Endodermal cell (in vitro differentiated cells): ENCODE measurements at places on chromosomes 4 and X. TPM values are rescaled to one million over a fixed set of nuclear protein-coding genes. Genes with fewer than 3 reads are reported as not detected.

The NSG1 gene
- total RNA-seq: 1.4 to 2.0 TPM (median 1.8 TPM) in 3 replicates

The CTBP1 gene
- 144 to 200 TPM (median 181 TPM) in 3 replicates for total RNA-seq

The SGMS2 gene
- total RNA-seq: 0.11 to 0.27 TPM in 2 of 3 replicates, not detected in the other

The MGAT4D gene
- total RNA-seq: not detected in 3 replicates

DNA sequence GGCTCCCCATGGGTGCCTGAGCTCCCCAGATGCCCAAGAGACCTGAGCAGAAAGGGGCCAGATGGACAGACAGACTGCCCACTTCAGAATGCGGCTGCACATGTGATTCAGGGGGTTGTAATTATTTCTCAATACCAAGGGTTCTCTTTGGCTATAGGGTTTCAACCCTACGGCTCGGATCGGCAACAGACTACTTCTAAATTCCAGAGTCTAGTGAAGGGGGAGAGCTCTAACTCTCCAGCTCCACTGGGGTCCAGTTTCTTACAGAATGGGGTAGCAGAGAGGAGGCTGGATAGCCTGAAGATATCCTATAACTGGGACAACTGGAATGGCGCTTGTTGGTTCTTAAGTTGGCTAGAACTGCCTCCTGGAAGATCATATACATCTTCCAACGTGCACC, 136.3 kb downstream of the MGST2 start:
- no peak for DNase-seq

DNA sequence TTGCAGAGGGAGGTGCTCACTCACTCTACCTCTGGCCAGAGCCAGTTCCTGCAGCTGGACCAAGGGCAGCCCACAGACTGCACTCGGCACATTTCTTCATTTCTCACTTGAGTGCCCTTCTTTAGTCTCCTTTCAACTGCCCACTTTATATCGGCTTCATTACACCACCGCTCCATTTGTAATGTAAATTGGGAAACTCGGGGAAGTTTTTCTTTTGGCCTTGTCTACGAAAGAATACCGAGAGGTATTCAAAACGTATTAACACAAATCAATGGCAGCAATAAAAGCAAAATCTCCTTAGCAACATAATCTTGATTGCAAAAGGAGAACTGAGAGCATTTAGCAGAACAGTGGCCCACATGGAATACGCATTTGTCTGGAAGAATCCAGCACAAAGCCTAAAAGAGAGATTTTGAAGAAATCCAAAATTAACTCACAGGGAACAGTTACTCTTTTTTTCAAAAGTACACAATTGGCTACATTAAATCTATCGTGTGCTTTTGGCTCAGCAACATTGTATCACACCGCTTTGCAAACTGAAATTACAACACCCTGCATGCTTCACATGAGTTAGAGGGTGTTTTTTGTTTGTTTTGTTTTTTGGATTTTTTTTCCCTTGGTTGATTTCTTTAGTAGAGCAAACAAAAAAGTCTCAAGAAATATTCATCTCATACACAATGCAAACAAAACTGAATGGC, 62.6 kb downstream of the CHIC2 start:
- DNase-seq: no peak

DNA sequence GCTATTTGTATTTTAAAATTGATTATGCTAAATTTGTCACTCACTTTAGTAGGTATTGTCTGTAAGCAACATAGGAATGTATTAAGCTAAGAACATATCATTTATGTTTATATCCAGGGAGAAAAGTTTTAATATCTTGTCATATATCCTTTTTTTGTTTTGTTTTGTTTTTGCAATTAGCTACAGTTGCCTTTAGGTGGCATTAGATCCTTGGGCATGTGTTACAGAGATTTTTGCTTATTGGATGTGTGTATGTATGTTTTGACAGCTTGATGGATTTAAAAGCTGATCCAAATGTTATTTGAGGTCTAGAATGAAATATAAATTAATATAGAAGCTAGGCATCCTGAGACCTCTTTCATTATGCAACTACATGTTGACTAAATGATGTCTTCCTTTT, 36.1 kb upstream of the OTUD4 start:
- no peak for DNase-seq

DNA sequence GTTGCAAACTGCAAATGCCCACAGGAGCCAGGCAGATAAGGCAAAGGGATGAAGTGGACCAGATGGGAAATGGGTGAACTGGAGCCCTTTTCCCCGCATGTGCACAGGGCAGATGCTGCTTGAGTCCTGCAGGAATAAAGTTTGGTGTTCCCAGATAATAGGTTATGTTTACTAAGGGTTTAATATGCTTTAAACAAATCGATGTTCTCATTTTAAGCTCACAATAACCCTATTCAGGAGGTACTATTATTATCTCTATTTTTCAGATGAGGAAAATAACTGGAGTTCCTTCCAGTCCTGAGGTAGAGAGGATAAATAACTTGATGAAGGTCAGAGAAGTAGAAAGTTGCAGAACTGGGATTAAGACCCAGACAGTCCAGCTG, 77.3 kb downstream of the LRRC66 start:
- DNase-seq: no peak

DNA sequence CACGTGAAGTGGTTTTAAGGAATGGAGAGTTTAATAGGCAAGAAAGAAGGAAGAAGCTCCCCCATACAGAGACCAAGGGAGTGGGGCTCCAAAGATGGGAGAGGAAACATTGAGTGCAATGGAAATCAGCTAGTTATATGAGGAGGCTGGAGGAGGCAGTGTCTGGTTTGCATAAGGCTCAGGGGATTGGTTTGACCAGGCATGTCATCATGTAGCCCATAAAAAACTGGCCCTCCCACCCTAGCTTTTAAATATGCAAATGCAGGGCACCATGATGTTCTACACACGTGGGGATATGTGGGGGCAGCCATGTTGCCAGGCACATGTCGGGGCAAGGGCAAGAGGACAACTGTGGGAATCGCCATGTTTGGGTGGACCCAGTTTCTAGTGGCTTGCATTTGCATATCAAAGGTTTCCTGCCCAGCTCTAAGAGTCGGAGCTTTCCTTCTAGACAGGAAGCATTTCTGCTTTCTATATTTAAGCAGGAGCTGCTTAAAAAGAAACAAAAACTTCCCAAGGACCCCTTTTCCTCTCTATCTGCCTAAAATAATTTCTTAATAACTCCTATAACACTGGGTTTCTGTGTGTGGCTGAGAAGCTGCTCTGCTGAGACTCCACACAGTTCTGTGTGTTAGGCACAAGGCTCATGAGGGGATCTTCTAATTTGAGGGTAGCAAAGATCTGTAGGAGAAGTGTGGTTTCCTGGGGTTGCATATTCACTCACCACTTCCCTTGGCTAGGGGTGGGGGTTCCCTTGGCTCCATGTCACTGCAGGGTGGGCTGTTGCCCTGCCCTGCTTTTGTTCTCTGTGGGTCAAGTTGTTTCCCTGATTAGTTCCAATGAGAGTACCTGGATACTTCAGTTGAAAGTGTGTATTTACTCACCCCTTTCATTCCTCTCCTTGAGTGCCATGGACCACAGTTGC, 113.5 kb downstream of the VSIG4 start:
- no peak for DNase-seq

- peak; percentile 63 for DNase-seq
These were observed 72.0 kb downstream of the PRPS1 start for GRCh38 chrX:107700317-107700774.

DNA sequence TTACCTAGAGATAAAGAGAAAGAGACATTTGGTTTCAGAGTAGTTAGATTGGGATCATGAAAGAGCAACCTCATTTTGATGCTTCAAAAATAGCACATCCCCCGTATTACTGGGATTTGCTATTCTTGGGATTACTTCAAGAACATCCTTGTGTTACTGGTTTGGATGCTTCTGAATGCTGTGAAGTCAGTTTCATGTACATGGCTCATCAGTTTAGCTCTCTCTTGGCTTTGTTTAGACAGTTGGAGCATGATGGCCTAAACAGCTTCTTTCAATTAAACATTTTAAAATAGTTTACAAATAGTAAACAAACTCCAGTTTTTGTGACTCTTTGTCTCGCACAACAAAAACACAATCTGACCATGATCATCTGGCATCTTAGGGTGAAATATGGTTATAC, 23.9 kb downstream of the HTT start:
- no peak for DNase-seq
